ENCODE measurements at places on chromosomes 13 and 19.

- DNase-seq: no peak
These were observed 173.1 kb downstream of the POU4F1 start for GRCh38 chr13:78430166-78430791.

GRCh38 chr13:34864671-34865070, 77.4 kb upstream of the NBEA start:
- DNase-seq: no peak

GRCh38 chr13:32902874-32903273, 113.3 kb upstream of the KL start:
- DNase-seq: no peak

DNA sequence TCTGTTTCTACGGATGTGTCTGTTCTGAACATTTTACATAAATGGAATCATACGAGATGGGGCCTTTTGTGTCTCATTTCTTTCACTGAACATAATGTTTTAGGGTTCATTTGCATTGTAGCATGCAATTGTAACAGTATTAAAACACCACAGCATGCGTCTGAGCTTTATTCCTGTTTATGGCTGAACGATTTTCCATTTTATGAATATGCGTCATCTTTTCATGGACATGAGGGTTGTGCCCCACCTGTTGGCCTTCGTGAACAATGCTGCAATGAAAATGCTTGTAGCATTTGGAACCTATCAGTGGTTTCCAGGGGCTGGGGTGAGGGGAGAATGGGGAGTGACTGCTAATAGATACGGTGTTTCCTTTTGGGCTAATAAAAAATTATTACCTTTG, 5.1 kb downstream of the OR10H1 start:
- no peak for DNase-seq

GRCh38 chr13:43802511-43802910, 15.7 kb upstream of the ENOX1 start:
- no peak for DNase-seq

GRCh38 chr13:66195238-66195637, 1034.9 kb downstream of the PCDH9 start:
- no peak for DNase-seq

DNA sequence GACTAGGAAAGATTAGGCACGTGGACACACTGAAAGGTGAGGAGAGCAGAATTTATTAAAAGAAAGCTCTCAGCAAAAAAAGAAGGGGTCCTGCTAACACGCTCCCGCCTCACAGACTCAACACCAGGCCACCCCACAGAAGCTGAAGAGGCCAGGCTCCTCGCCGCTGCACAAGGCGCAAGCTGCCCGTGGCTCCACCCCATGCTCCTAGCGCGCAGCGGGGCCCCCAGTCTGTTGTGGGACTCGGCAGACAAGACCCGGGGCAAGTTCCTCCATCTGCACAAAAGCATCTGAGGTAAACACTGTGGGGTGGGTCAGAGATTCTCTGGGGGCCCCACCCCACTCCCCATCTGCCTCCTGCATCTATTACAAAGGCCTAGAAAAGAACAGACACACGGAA, 1462.4 kb downstream of the EFNB2 start:
- no peak for DNase-seq

DNA sequence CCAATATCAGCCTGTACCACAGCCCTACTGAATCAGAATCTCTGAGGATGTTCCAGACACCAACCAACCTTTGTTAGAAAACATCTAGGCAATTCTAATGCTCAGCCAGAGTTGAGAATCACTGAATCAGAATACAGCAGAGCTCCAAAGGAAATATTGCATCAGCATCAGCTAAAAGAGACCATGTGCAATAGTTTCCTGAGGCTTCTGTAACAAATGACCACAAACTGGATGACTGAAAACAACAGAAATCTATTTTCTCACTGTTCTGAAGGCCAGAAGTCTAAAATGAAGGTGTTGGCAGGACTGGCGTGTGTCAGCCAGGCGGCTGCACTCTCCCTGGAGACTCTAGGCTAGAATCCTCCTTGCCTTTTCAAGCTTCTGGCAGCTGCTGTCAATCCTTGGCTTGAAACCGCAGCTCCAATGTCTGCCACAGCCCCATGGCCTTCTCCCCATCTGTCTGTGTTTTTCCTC, 1.2 kb upstream of the DCT start:
- DNase-seq: no peak

- no peak for DNase-seq
These were observed 1.0 kb upstream of the KDM4B start for GRCh38 chr19:4967738-4968461.

GRCh38 chr19:48964205-48965039, 687 bp upstream of the FTL start:
- DNase-seq: no peak

DNA sequence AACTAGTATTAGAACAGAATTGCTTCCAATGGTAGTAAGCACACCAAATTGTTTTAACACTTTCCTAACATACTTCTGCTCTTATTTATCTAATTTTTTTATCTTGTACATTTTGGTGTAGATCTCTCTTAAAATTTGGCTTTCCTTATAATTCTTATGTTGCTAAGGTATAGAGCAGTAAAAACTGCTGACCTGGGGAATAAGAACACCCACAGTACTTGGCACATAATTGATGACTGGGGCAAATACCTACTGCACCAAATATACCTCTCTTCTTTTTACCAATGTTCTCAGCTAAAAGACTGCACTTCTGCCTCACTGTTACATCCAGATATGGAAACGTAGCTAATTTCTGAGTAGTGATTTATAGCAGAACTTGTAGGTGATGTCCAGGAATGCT, 642.2 kb downstream of the LIG4 start:
- no peak for DNase-seq

GRCh38 chr13:102769679-102770078, 3.9 kb downstream of the TEX30 start:
- DNase-seq: no peak

- DNase-seq: no peak
These were observed 4.7 kb upstream of the PGLS start for GRCh38 chr19:17506745-17507144.

- no peak for DNase-seq
These were observed 15.4 kb downstream of the ADAT3 start for GRCh38 chr19:1920644-1921043.

DNA sequence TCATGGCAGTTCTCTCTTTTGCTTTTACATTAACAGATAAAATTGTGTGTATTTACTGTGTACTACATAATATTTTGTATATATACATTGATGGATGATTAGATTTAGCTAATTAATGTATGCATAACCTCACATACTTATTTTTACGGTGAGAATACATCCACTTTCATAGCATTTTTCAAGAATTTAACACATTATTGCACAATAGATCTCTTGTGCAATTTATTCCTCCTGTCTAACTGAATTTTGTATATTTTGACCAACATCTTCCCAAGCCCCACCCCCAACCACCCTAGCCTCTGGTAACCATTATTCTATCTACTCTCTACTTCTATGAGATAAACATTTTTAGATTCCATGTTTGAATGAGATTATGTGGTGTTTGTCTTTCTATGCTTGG, 194.7 kb downstream of the RBM26 start:
- DNase-seq: no peak

DNA sequence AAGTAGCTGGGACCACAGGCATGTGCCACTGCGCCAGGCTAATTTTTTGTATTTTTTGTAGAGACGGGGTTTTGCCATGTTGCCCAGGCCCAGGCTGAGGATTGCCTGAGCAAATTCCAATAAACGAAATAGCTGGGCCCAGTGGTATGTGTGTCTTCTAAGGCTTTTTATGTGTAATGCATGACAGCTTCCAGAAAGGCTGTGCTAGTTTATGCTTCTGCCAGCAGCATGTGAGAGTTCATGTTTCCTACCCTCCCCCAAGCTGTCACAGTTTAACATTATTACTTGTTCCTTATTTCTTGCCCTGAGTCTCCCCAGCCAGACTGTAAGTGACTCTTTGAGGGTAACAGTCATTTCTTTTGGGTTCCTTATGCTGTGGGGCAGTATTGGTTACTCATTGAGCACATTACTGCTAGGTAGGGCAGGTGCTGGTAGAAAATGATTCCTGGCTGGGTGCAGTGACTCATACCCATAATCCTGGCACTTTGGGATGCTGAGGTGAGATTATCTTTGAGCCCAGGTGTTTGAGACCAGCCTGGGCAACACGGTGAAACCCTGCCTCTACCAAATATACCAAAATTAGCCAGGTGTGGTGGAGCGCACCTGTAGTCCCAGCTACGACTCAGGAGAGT, 13.6 kb downstream of the GPATCH1 start:
- no peak for DNase-seq

DNA sequence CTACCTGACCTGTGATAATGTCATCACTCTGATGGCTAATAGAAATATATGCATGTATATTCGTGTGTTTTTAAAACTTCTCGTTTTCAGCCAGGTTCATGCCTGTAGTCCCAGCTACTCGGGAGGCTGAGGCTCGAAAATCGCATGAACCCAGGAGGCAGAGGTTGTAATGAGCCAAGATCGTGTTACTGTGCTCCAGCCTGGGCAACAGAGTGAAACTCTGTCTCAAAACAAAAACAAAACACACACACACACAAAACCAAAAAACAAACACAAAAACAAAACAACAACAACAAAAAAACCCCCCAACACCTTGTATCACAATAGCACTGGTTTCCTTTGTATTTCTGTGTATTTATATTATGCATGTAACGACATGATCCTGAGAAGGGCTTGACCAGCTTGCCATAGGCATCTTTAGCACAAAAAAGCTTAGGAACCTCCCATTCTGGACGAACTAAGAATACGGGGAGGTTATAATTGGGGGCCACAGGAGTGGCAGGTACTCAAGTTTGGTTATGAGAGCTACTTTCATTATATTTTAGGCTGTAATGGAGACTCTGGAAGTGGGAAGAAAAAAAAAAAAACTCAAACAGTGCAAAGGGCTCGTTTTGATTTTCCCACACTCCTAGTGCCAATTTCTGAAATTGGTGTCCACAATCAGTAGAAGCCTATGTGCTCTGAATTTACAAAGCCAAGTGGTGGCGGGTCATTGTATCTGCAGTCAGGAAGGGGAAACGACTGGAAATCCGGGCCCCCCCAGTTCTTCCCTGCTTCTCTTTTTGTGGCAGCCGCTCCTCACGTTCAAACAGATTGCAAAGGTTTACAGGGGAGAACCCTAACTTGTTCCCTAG, 1.2 kb upstream of the ACP7 start:
- DNase-seq: no peak

DNA sequence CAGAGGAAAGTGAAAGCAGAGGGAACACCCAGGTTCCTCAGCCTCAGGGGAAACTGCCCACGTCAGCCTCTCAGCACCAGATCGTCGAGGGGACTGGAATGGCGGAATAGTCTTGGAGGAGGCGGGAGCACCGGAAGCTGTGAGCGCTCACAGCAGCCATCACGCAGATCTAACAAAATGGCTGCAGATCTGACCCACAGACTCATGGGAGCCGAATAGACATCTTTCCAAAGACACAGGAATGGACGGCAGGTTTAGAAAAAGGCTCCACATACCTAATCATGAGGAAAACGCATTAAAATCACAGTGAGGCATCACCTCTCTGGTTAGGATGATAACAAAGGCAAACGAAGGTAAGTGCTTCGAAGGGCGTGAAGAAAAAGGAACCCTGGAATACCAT, 11.8 kb upstream of the LILRA2 start:
- DNase-seq: no peak

GRCh38 chr19:45451131-45451849, 16.5 kb upstream of the FOSB start:
- no peak for DNase-seq

DNA sequence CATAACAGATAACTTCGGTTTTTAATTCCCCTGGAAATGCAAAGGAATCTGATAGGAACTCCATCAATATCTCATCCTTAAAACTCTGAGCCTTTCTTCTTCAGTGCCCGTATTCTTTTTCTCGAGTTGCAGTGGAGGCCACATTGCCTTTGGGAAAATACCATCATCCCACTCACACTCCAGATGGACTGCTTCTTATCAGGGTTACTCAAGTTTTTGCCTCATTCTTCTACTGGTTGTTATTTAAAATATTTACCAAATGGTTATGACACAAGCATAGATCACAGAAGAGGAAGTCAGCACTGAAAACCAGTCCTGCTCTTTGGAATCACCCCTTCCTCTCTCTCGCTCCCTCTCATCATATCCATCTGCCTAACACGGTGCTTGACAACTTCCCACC, 1020.5 kb upstream of the SLC10A2 start:
- DNase-seq: peak; percentile 18

GRCh38 chr19:46863818-46864629, 3.2 kb downstream of the ARHGAP35 start:
- no peak for DNase-seq

DNA sequence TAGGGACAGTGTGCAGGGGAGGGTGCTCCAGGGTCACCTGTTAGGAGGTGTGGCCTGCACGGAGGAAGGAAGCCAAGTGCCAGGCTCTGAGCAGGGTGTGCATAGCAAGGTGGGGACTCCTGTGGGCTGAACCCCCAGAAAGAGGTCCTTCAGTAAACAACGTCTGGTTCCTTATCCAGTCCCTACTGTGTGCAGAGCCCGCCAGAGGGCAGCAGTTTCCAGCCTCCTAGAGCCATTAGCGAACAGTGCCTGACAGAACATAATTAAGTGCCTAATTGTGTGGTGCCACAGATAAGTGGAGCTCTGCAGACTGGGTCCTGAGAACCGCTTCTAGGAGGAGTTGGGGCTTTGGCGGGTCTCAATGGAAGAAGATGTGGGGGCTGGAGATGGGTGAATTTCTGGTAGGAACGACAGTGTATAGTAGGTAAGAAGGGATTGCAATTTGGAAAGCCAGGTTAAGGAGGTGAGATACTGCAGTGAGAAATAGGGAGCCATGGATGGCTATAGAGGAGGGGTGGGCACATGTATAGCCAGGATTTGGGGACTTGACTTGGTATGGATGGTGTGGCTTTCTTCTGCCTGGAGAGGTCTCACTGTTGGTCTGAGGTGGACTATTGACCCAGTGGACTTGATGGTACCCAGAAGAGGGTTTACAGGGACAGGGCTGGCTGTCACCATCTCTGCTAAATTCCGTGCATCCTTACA, 323.1 kb downstream of the ZNF536 start:
- no peak for DNase-seq

- no peak for DNase-seq
These were observed 65.2 kb upstream of the USPL1 start for GRCh38 chr13:30552567-30552966.

GRCh38 chr13:77508959-77509620, 26.4 kb upstream of the SCEL start:
- DNase-seq: no peak
